ENCODE measurements at places on chromosomes 3 and 15. TPM values are rescaled to one million over a fixed set of nuclear protein-coding genes. Genes with fewer than 3 reads are reported as not detected.

DNA sequence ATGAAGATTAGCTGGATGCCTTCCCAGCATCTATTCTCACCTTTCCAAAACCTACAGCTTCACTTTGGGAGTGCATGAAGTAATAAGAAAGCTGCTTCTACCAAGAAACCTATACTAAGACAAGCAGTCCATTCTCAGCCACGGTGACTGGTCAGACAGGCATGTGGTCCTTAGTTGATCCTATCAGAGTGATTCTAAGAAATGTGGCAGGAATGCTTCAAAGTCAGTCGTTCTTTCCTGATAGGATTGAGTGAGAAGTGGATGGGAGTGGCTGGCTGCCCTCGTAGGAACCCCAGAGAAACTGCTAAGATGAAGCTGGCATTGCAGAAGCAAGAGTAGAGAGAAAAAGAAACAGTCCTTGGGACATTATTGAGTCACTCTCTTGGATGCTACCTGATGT lies 16.6 kb downstream of the FOXB1 start:
- DNase-seq = no peak

DNA sequence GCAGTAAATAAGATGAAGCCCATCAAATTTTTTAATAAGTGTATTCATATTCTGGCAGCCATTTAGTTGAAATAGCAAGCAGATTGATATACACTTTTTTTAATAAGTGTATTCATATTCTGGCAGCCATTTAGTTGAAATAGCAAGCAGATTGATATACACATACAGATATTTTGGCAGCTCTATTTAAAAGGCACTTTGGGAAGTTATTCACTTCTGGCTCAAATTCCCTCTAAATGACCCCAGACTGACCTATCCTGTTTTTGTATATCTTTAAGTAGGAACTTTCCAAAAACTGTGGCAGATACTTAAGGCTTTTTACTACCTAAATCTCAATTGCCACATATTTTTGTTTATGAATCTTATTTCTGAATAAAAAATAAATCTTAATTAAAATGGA lies 122.3 kb downstream of the PLD1 start:
- DNase-seq = no peak

DNA sequence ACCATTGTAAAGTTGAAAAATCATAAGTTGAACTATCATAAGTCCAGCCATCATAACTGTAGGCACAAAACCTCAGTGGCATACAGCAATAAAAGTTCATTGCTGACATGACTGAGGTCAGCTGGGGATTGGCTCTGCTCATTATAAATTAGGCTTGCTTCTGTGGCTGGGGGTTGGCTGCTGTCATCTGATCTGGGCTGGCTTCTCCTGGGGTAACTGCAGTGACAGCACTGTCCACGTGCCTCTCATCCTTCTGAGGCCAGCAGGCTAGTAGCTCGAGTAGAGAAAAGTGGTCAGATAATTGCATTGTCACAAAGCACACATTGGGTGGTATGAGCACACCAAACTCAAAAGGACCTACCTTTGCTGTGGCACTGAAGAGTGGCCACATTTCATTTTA lies 31.3 kb downstream of the CMTM7 start:
- peak; percentile 42 for DNase-seq

The RUBCN gene
- total RNA-seq = 27.4 TPM
